Stimulated activated CD8-positive, alpha-beta memory T cell treated with anti-CD3 and anti-CD28 coated beads, Interleukin-2, amount 100 ng/mL, for 1 hour (primary cell): ENCODE measurements at places on chromosomes 7 and 10.

GRCh38 chr10:59580026-59580863 is 129.4 kb downstream of the SLC16A9 start:
- DNase-seq: no peak

- DNase-seq: no peak
These were observed 86.4 kb downstream of the CTBP2 start for GRCh38 chr10:125073996-125074395.

DNA sequence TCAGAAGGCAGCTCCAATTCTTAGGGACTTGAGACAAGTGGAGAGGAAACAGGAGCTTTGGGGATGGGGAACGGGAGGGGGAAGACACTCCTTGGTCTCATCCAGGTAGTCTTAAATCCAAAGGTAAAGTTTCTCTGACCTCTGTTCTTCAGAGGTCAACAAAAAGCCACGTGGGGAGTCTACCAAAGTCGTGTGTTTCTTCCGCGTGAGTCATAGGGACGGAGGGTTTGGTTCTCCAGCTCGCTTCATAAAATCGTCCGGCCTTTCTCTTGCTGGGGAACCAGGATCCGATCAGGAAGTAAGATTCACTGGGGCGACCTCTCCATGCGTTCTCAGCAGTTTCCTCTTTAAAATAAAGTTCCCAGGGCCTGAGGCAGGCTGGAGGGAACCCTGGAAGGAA is 275.7 kb downstream of the TCERG1L start:
- no peak for DNase-seq

GRCh38 chr7:37541810-37542443 is 93.3 kb upstream of the ELMO1 start:
- DNase-seq: no peak

DNA sequence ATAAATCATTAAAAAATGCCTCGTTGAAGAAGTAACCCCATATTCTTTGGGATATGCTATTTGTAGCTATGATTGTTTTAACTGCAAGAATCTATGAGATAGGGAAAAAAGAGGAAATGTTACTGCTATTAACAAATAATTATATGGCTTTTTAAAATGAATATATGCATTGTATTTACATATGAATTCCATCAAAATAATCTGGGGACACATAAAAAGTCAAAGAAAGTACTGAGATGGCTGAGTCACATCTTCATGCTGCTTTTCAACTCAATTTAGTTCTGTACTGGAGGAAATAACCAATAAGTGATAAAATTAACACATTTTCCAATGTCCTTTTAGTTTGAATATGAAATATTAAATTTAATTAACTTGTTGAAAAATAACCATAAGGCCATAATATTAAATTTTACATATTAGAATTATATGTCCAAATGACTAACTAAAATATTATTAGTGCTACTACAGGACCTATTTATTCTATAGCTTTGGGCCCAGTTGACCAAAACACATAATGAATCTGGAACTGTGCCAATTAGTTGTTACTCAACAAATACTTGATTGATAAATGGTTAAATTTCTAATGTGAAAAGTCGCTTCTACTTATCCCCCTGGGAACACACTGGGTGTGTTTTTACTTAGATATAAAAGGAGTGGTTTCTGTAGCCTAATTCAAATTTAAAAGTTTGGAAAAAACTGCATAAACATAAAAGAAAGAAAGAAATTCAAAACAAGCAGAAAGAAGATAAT is 214.6 kb upstream of the PFKP start:
- no peak for DNase-seq

GRCh38 chr7:82044497-82045080 is 274.7 kb upstream of the HGF start:
- DNase-seq: no peak

DNA sequence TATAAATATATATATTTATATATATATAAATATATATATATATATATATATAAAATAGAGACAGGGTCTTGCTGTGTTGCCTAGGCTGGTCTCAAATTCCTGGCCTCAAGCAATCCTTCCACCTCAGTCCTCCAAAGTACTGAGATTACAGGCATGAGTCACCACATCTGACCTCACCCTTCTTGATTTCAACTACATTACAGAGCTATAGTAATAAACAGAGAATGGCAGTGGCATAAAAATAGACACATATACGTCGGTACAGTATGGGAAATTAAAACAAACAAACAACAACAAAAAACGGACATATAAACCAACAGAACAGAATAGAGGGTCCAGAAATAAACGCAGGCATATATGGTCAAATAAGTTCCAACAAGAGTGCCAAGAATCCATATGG is 77.6 kb upstream of the PPP1R3A start:
- DNase-seq: no peak
